Esophagus muscularis mucosa (tissue), 4 donors: ENCODE measurements at places on chromosomes 1 and 21. TPM values are rescaled to one million over a fixed set of nuclear protein-coding genes. Genes with fewer than 3 reads are reported as not detected.
A peak's percentile ranks its signal among the peaks of the same experiment; 100 is the strongest.

- DNase-seq: no peak
These were observed 87.1 kb upstream of the COL6A1 start for GRCh38 chr21:45894450-45894825.

DNA sequence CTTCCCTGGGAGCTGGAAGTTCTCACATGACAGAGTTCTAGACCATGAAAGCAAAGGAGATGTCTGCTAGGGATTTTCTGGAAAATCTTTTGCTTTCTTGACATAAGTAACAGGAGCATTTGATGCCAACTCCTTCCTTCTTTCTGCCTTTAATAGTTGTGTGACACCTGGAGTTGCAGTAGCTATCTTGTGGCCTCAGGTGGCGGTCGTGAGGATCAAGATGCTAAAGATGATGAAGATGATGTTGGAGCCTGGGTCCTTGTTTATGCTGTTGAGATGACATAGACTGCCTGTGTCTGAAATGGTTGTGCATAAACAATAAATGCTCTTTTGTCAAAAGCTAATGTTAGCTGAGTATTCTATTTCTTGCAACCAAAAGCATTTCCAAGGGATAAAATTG lies 32.7 kb upstream of the KIRREL1 start:
- no peak for DNase-seq

DNA sequence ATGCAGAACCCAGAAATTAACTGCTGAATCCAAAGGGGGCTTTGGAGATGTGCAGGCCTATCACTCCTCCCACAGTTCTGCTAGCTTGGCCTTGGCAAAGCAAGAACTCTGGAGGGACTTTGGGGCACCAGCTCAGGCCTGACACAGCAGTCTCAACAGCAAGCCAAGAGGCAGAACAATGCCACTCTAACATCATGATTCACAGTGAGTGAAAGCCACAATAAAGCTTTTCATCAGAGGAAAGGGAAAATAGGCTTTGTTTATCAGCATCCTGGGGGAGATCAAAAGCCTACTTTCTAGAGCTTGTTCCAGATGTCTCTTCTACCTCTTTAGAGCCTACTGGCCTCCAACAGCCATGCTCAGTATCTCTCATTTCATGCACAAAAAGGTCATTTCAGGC lies 283.4 kb downstream of the KCNH1 start:
- no peak for DNase-seq

- DNase-seq: no peak
These were observed 1.1 kb downstream of the THRAP3 start for GRCh38 chr1:36225283-36225899.

- no peak for DNase-seq
These were observed 64.4 kb upstream of the CFAP126 start for GRCh38 chr1:161432091-161432490.

DNA sequence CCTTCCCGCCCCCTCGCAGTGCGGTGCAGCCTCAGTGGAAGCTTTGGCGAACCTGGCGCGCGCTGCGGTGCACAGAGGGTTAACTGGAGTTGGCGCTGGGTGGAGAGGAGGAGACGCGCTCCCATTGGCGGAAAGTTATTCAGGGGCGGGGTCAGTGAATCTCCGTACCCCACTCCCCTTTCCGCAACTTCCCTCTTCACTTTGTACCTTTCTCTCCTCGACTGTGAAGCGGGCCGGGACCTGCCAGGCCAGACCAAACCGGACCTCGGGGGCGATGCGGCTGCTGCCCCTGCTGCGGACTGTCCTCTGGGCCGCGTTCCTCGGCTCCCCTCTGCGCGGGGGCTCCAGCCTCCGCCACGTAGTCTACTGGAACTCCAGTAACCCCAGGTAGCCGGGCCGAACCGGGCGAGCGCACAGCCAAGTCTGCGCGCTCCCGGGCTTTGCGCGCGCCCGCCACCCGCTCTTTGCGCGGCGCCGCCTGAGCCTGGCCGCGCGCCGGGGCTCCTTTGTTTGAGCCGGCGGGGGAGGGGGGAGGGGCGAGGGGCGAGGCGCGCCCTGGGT lies at the start of gene EFNA4:
TSS of gene EFNA4 (plus strand) at position 191 of the 561 bp plus-strand sequence. CDS start at position 275, 84 bp downstream.
- peak; percentile 97 for DNase-seq

Gene AMY1C
- total RNA-seq: not detected

Gene KCNE2
- not detected for total RNA-seq

Gene HES5
- 0.33 TPM for total RNA-seq

Gene CD1D
- total RNA-seq: 2.0 TPM
